ENCODE measurements at places on chromosomes 4 and X. TPM values are rescaled to one million over a fixed set of nuclear protein-coding genes. Genes with fewer than 3 reads are reported as not detected.

The HSFX4 gene
- total RNA-seq: not detected

The GLRA2 gene
- total RNA-seq: not detected

The PRMT9 gene
- 7.5 TPM for total RNA-seq

The VCX3B gene
- total RNA-seq: not detected

The CC2D2A gene
- 14.3 TPM for total RNA-seq

The ASB5 gene
- 0.24 TPM for total RNA-seq

The TMEM156 gene
- 11.5 TPM for total RNA-seq

The PCDH7 gene
- total RNA-seq: 19.3 TPM

The GATB gene
- total RNA-seq: 14.1 TPM

The RS1 gene
- not detected for total RNA-seq

The G6PD gene
- 23.9 TPM for total RNA-seq

The CWH43 gene
- total RNA-seq: 7.2 TPM

The SLC2A9 gene
- total RNA-seq: 102 TPM

The ETDB gene
- total RNA-seq: not detected

The PCYT1B gene
- 0.43 TPM for total RNA-seq

The DACH2 gene
- 0.21 TPM for total RNA-seq

The GPC4 gene
- total RNA-seq: 5.3 TPM

The PASD1 gene
- total RNA-seq: not detected

The NOX1 gene
- total RNA-seq: not detected

The NXF2B gene
- total RNA-seq: not detected

The DGKK gene
- not detected for total RNA-seq

The SHROOM2 gene
- 4.6 TPM for total RNA-seq

The HS6ST2 gene
- total RNA-seq: 5.8 TPM

The TKTL2 gene
- not detected for total RNA-seq

The ZNF630 gene
- 3.0 TPM for total RNA-seq

The FGF2 gene
- 6.0 TPM for total RNA-seq

The CPE gene
- total RNA-seq: 65.2 TPM

The LGI2 gene
- not detected for total RNA-seq

The CXCL11 gene
- 2.2 TPM for total RNA-seq

The HGFAC gene
- total RNA-seq: not detected

The ZCCHC12 gene
- not detected for total RNA-seq

The FSTL5 gene
- not detected for total RNA-seq

The TRIML1 gene
- total RNA-seq: not detected

The TMEM144 gene
- 5.3 TPM for total RNA-seq

The C1QTNF7 gene
- total RNA-seq: not detected

The COX7B2 gene
- not detected for total RNA-seq

Data from tracheal epithelial cell (primary cell).